CD4-positive, alpha-beta T cell treated with Interleukin-2 at 100 ng/mL for 4 hours (primary cell): ENCODE measurements at places on chromosomes 5 and 9.

DNA sequence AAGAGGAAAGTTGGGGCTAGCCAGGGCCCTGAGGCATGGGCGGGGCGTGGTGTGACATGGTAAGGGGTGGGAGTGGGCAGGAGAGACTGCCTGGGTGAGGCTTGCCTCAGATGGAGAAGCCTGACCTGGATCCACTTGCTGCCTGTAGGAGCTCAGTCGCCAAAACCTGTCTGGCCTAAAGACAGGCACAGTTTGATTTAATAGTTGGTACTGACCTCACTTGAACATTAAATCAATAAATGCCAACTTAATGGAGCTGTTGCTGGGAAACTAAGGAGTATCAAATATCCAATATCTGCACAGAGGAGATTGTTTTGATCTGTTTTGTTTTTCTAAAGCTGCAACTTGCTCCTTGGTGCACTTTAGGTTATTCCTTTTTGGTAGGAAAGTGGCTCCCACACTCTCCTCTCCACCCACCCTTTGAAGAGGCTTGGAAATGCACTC lies 86.4 kb downstream of the RCL1 start:
- DNase-seq, result no peak

GRCh38 chr9:137705443-137705863 lies 86.6 kb downstream of the EHMT1 start:
- DNase-seq, result peak; percentile 38

DNA sequence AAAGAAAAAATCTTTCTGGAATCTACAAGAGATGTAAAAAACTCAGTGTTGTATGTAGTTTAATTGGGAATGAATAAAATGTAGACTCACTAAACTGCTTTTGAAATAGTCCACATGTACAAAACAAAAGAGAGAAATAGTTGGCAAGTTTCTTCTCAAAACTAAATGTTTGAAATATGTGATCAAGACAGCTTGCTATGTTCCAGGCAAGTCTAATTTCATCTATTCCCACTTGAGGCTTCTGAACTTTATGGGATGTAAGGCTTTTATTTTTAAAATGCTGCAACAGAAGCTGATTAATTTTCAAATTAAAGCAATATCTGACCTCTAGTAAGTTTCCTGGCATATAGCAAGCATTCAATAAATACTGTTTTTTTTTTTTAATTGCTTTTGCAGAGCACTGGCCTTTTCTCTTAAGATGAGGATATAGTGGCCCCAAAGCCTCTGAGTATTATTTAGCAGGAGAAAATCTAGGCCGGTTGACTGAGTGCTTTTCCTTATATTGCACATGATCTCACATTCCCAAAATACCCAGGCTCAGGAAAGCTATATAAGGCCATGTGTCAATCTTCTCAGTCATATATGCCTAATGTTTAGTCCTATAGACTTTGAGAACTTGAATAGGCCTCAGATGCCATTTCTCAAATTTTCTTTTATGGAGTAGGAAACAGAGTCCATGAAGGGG lies 183.2 kb downstream of the NTRK2 start:
- DNase-seq, result no peak

- no peak for DNase-seq
Observed at GRCh38 chr5:175797521-175798038, 73.8 kb upstream of the CPLX2 start.

- DNase-seq, result no peak
Observed at GRCh38 chr5:35038891-35039290, 8.9 kb downstream of the AGXT2 start.

DNA sequence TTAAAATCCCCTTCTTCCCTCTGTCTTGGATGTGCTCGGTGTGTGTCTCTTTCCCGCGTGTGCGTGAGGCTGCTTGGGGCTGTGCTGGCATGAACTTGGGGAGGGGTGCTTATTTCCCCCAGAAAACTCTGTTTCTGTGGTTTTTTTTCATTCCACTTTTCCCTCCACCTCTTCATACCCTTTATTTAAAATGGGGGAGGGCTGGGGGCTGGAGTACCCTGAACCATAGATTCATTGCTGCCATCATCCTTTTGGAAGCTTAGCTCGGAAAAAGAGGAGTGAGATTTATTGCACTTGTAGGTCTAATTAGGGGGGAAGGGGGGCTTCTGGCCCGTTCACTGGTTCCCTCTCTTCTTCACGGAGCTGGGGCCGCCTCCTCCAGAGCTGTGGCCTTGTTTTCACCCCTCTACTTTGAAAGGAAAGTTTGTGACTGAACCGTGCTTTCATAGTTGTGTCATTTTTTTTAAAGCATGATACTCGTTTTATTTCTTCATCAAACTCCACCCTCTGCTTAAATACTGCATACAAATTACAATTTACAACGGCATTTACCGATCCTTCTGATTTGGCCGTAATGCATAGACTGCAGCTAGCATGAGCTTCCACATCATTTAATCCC lies 2.9 kb downstream of the NR2F1 start:
- no peak for DNase-seq

DNA sequence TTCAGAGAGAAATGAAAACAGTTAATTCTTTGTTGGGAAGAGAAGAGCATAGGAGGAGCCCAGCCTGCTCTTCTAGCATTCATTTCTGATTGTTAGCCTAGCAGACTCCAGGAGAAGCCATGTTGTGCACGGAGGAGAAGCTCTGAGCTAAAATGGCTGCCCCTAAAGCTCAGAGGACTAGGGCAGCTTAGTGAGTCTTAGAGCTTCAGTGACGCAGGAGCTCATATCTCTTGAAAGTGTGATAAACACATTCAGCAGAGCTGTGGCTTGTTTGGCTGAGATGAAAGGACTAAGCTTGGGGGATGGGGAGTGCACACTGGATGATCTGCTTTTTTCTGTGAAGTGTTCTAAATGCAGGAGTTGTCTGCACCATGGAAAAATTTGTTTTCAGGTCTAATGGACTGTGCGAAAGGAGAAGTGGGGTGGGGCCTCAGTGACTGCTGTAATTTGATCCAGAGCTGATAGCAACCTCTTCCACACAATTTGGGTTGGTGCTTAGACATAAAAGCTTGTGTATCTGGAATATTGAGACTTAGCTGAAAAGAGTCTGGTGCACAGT lies 58.5 kb downstream of the ZNF462 start:
- DNase-seq, result no peak

GRCh38 chr9:116907989-116908388 lies 220.9 kb downstream of the TRIM32 start:
- DNase-seq, result no peak

- no peak for DNase-seq
Observed at GRCh38 chr9:115794921-115795475, 358.6 kb upstream of the PAPPA start.

DNA sequence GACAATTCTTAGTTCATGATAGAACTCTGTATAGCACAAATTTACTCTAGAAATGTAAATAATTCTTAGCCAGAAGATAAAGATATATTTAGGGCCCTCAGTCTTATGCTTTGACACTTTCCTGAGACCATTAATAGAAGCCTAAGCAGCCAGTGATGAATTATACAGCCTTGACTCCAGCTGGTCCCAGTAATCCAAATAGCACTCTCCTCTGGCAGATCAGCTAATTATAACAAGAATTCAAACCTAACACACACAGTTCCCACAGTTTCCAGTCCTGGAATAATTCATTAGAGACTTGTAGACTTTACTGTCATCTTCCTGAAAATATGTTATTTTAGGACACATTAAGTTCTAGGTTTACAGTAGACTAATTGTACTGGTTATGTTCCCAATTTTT lies 50.4 kb downstream of the SHOC1 start:
- DNase-seq, result no peak

DNA sequence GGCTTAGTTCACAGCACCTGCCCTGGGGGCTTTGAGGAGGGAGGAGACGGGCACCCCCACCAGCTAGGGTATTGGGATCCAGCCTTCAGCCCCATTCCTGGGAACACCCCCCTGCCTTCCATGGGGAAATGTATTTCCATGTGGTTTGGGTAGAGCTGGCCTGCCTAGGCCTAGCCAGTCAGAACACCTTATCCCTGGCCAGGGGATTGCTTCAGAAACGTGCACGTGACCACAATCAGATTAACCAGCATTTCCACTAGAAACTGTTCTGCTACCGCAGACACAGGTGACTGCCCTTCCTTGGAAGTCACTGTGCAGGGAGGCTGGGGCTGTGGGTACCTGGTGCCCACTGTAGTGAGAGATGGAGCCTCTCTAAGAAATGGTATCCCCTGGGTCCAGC lies 14.0 kb downstream of the BBLN start:
- no peak for DNase-seq

GRCh38 chr5:97164846-97165245 lies 18.2 kb downstream of the RIOK2 start:
- no peak for DNase-seq

DNA sequence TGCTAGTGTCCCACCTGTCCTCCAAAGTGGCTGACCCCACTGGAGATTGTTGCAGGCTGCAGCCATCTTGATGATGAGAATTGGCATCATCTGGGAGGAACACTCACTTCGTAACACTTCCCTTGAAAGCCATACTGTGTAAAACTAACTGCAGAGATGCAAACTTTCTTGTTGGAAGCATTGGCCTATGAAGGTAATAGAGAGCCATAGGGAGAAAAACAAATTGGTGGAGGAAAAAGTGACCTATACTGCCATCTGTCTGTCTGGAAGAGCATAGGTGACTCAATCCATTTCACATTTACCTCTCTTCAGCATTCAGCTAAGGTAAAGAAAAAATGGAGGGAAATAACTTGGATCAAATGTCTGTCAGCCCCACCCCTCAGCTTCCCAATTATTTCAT lies 473.4 kb downstream of the NTRK2 start:
- DNase-seq, result no peak

DNA sequence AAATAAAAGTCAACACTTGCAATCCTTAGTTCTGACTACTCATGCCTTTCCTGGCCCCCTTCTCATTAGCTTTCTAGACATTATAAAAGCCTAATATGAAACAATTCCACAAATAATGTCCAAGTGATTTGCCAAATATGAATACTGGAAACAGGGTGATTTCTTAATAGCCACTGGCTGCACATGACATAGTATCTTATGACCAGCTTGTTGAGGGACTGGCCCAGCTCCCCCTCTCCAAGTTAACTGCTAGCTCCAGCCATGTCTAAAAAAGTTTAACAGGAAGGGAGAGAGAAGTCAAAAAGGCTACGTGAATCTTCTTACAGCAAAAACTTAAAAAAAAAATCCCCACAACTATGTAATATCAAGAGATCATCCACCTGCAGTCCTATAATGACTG lies 1.5 kb downstream of the CERT1 start:
- no peak for DNase-seq

- no peak for DNase-seq
Observed at GRCh38 chr9:128216781-128217553, 13.8 kb downstream of the DNM1 start.

DNA sequence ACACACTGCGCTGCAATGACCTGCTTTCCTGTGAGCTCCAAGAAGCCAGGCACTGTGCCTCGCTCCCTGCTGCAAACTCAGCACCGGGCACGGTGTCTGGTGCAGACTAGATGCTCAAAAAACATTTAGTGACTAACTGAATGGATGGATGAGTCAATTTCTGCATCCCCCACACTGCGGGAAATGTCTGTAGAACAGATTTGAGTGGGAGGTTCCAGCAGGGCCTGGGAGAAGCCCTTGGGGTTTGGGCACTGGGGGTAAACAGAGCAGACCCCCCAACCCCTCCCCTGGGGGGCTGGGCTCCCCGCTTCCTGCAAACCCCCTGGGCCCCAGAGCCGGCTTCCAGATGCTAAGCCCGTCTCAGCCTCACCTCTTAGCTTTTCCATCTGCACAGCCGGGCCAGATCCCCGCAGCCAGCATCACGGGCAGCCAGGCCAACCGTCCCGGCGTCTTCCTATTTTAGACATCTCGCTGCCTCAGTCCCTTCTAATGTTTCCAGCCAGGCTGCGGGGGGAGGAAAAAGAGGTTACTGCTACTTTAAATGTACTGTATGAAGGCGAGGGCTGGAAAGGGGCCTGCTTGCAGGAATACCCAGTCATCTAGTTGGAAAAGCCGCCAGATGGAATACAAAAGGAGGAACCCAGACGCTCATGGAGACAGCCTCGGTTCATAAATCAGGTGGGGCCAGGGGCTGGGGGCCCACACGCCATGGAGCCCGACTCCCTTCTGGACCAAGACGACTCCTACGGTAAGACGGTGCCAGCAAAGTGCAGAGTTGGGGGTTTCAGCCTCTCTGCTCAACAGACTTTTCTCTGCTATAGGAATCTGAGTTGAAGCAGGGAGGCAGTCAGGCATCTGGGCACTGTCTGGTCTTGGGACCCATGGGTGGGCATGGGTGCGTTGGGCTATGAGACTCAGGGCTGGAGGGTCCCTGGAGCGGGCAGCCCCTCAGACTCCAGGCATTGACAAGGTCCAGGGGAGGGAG lies 67.1 kb upstream of the GGTA1 start:
- no peak for DNase-seq

DNA sequence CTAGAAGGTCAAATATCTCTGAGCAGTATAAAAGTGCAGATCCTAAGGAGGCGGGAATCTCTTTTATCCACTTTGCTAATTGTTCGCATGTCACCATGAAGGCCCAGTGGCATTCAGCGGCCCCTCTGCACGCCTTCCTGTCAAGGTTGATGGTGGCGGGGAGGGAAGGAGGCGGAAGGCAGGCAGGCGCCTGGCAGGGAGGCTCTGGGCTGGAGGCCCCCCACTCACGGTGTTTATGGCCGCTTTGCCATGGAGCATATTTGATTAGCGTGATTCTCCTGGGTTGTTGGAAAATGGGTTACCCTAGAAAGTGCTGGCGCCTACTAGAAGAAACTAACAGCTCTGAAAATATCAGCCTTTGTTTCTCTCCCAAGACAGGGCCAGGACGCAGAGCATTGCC lies 209.6 kb downstream of the FSTL4 start:
- no peak for DNase-seq
